Activated naive CD4-positive, alpha-beta T cell (primary cell): ENCODE measurements at places on chromosomes 5 and 9.

DNA sequence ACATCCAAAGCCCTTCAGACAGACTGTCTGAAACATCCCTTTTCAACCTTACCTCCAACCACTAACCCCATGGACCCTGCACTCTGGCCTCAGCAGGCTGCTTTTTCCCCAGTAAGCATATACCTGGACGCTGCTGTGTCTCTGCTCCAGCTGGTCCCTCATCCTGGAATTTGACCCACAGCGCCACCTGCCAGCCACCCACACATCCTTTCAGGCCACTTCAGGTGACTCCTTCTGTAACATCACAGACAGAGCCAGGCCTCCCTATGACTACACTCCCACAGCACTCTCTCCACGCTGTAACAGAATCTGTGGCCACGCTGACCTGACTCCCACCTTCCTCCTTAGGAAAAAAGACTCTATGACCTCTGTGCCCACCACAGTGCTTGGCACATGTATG, 3.4 kb downstream of the MGAT1 start:
- DNase-seq, result no peak

DNA sequence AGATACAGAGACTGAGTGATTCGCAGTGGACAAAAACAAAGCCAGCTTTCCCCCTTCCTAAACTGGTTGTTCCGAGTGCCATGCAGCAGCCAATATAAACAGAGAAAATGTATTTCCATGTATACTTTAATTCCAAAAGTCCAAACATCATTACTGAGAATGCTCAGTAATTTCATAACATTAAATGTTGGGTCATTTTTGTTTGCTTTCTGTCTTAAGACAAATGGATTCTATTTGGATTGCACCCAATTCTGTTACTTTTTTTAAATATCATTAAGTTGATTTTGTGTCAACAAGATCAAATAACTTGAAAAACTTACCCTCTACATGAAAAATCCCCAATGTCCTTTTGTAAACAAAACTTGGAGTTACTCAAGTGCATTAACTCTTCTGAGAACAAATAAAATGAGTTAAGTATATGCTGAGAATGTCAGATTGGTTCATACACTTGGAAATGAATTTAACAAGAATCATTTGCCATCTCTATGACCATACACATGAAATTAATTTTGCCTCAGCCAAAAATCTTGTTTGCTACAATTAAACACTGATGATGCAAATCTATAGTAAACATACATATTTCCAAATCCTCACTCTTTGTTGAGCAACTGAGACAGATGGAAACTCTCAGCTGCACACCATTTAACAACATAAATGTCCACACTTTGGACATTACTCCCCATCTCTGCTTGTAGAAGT, 19.4 kb downstream of the LURAP1L start:
- DNase-seq, result no peak

DNA sequence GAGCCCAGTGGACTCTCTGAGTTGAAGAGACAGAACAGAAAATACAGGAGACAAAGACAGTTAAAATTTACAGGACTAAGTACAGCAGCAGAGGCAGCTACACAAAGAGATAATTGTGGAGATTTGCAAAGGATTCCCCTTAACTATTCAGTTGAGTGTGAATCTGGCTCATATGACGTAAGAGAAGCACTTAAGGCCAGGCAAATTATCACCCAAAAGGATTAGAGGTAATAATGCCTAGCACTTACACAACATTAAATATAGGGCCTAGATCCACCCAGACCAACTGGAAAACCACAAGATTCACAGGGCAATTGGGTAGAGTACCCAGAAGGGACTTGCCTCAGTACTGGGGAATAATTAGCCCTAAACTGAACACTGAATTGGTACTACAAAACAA, 41.3 kb downstream of the ADAMTS6 start:
- no peak for DNase-seq

DNA sequence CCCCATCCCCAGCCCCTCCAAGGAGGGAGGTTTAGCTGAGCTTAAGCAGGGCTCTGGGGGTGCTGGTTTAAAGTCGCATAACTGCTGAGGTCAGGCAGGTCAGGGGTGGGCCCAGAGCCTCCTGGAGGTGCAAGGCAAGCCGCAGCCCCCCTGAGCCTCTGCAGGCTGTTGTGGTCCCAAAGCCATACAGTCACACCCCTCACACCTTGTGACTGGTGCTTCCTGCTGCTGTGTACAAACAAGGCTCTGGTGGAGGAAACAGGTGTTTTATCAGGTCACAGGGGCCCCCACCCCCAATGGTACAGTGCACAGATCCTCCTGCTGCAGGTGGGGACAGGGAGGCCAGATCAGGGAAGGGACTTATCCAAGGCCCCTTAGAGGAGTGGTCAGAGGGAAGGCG, 8.0 kb downstream of the TCF7 start:
- peak; percentile 30 for DNase-seq

GRCh38 chr9:4508246-4508906, 18.1 kb downstream of the SLC1A1 start:
- DNase-seq, result no peak

- DNase-seq, result no peak
These were observed 914 bp upstream of the CD72 start for GRCh38 chr9:35618854-35619799.

DNA sequence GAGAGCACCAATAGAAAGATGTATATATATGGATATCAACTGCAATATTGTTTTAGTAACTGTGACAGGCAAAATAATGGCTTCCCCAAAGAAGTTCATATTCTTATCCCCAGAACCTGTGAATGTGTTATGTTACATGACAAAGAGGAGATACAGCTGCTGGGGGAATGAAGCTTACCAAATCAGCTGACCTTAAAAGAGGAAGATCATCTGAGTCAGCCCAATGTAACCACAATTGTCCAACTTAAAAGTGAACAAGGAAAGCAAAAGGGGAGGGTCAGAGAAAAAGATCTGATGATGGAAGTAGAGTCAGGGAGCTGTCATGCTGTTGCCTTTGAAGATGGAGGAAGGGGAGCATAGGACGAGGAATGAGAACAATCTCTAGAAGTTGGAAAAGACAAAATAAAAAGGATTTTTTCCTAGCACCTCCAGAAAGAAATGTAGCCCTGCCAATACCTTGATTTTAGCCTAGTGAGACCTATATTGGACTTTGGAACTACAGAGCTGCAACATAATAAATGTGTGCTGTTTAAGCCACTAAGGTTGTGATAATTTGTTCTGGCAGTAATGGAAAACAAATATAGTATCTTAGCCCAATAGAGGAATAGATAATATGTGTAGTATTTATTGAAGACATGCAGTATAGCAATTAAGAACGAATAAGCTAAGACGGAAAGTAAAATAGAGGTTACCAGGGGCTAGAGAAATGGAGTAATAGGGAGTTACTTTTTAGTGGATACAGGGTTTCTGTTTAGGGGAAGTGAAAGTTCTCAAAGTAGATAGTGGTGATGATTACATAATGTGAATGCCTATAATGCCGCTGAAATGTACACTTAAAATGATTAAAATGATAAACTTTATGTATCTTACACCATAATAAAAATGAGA, 115.9 kb downstream of the PIK3R1 start:
- no peak for DNase-seq

DNA sequence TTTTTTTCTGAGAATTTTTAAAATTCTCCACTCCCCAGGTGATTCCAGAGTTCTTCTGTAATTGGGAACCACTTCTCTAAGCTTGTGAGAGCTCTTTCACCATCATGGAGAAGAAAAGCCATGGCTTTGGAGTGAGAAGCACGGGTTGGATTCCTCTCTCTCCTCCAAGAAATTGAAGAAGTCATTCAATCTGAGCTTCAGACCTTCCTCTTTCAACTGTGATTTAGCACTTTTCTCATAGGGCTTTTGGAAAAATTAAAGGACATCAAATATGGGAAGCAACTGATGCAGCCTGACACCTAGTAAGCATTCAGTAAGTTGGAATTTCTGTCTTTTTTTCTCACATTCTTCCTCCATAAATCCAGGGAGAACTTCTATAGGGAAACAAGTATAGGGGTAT, 580.4 kb upstream of the KLF4 start:
- DNase-seq, result no peak

- no peak for DNase-seq
These were observed 2.7 kb upstream of the CKMT2 start for GRCh38 chr5:81230416-81230815.

GRCh38 chr9:101625876-101626275, 31.1 kb upstream of the PPP3R2 start:
- no peak for DNase-seq

DNA sequence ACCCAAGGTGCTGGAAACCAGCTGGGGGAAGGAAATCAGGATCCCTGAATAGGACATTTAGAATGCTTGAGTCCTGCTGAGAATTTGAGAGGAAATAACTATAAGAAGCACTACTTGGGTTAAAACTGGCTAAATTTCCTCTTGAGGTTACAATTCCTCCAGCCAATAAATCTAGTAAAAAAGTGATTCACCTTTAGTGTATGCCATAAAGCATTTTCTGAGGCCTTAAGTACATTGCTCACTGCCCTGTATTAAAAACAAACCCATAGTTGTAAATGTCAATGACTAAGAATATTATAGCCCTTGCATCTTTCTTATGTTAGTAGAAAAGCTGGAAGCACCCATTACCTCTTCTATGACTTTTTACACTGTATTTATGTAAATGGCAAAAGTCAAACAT, 634.7 kb upstream of the ARRDC3 start:
- DNase-seq, result no peak

DNA sequence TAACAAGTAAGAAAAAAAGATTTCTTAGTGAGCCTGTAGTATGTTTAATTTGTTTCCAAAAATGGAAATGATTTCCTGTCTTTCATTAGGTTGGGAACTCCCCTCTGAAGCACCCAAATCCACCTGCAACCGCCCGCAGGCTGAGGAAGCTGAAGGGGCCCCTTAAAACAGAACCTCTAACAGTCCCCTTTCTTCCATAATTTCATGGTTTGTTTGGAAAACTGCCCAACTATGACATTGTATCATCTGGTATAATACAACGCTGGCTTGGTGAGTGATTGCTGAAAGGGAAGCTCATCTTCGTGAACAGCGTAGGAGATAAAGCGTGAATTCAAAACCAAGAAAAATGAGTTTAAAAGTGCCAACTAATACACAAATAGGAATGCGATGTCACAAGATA, 215.5 kb downstream of the FSTL4 start:
- DNase-seq, result no peak

DNA sequence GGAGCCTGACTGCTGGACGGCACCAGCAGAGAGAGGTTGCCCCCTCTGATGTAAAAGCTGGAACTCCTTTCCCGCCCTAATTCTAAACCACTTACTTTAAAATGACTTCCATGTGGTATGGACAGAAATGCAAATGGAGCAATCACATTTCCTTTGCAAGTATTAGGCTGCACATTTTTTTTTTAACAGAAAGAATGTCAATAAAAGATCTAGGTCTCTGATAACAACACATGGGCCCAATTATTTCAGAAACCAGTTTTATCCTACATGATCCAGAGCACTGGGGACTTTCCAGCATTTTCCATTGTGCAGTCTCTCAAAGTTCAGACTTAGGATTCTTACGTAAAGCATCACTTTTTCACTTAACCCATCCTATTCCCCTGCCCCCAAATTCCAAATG, 203.7 kb downstream of the NXNL2 start:
- DNase-seq, result no peak

- DNase-seq, result no peak
These were observed 204.9 kb downstream of the CHSY3 start for GRCh38 chr5:130109152-130109551.

GRCh38 chr9:133818444-133818843, 80.3 kb upstream of the SARDH start:
- no peak for DNase-seq

DNA sequence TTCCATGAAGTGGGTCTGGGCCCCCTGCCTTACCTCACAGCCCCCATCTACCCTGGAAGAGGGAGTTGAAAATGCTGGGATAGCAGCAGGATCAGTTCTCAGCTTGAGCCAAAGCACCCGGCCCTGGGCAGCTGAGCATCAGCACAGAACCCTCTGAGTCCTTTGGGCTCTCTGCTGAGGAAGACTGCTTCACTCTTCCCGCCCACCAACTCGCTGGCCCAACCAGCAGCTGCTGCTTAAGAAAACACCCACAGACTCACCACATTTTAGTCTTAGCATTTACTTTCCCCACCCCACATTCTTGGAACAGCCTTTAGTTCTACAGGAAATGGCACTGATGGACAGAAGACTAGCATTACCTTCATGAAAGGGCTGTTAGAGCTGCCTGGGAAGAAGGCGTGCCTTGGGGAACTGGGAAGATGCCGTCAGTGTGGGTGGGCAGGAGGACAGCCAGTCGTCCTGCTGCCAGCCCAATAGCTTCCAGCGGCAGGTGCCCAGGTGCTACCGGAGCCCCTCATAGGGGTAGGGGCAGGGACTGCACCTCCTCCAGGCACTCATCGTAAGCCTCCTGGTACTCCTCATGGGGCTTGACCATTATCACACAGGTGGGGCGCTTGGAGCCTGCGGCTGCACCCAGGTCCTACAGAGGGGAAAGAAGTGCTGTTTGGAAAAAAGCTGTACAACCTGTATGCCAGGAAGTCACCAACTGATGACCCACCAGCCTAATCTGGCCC, 4.3 kb downstream of the NHP2 start:
- no peak for DNase-seq

DNA sequence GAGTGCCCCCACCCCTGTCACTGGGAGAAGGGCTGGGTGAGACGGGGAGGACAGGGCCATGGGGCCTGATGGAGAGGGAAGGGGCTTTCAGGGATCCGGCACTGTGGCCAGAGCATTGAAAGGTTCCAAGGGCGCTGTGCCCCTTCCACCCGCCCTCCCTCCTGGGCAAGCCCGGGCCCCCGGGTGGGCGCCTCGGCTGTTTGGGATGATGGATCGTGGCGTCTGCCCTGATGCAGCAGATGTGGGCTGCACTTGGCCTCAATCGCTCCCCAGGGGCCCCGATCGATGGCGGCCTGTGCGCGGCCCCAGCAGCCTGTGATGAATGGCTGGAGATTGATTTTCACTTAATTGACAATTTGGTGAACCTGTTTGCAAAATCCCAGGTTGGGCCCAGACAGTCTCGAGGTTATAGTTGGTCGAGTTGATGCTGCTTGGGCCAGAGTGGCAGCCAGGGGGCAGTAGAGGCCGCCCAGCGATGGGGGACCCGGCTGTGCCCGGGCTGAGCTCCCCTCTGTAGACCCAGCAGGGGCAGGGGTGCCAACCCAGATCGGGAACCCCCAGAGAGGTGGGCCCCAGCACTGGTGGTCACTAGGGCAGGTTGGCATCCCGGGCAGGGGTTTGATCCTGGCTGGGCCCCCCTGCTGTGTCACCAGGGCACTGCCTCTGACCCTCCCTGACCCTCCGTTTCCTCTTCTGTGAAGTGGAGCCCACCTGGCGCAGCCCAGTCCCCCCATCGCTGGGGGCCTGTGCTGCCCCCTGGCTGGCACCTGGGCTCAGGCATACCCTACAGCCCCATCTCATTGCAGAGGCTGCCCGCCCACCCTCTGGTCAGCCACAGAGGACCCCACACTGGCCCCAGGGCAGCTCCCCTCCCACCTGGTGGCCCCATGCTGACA, 34.7 kb downstream of the LHX3 start:
- peak; percentile 15 for DNase-seq

GRCh38 chr5:17190242-17190778, 27.1 kb upstream of the BASP1 start:
- DNase-seq, result no peak

GRCh38 chr5:2038321-2039179, 155.8 kb upstream of the IRX4 start:
- DNase-seq, result peak; percentile 47
